ENCODE measurements at places on chromosomes 6 and 20. TPM values are rescaled to one million over a fixed set of nuclear protein-coding genes. Genes with fewer than 3 reads are reported as not detected.

DNA sequence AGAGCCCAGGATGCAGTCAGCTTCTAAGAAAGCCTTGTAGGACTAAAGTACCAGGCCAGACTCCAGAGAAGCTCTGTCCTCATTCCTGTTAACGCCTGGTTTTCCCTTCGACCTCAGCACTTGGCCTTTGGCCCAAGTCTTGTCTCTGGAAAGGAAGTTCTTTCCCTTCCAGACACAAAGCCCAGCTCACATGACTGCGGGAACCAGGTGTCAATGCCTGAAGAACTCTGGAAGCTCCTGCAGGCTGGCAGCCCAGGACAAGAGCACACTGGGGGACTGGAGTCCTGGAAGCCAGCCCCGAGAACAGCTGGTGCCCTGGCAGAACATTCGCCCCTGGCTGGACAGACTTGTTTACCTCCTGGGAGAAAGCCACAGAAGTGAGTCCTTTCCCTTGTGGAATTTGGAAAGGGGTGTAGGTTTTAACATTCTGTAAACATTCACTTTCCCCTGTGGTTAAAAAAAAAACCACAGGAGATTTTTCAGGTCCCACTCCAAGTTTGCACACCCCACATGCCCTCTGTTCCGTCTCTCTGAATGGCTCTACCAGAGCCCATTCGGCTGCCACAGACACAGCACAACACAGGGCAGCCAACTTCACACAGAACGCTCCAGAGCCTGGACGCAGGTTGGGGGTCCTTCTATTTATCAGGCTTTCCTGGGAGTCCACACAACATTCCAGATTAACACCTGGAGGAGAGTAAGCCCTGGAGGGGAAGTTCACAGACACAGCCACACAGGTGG lies 18.1 kb downstream of the ACSS1 start:
- DNase-seq = peak; percentile 84

Gene TOX2
- total RNA-seq = 0.12 TPM

DNA sequence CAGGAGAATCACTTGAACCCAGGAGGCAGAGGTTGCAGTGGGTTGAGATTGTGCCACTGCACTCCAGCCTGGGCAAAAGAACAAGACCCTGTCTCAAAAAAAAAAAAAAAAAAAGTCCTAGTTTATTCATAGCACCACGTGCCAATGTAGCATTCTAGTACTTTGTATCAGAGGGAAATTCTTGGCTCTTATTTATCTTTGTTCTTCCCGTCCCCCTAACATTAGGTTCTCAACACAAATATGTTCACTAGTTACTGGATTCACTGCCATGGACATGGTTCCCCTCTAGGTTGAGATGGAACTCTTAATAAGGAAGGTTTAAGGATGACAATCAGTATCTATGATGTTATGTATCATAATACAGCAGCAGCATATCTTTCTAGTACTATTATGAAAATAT lies 178.5 kb downstream of the KIF6 start:
- DNase-seq = no peak

GRCh38 chr20:23640018-23640601 lies 2.4 kb upstream of the CST3 start:
- DNase-seq = no peak

Gene NAPB
- total RNA-seq = 3.1 TPM

DNA sequence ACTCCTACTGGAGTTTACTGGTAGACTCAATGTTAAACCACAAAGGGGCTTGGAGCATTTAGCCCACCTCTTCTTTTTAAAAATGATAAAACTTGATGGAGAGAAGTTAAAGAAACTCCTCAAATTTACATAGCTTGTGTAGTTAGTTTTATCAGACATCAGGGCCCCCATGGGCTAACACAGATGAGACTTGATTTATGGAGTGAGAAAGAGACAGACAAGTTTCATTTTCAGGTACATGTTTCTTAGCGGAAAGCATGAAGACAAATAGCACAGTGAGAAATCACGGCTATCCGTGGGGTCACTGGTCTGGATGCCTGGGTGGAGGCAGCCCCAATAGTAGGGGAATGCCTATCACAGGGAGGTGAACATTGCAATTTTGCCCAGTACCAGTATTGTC lies 173.6 kb downstream of the TFAP2B start:
- DNase-seq = no peak

- DNase-seq = no peak
These were observed 26.3 kb upstream of the FAM50B start for GRCh38 chr6:3822747-3823445.

- no peak for DNase-seq
These were observed 150.8 kb upstream of the RNF24 start for GRCh38 chr20:4165984-4166725.

DNA sequence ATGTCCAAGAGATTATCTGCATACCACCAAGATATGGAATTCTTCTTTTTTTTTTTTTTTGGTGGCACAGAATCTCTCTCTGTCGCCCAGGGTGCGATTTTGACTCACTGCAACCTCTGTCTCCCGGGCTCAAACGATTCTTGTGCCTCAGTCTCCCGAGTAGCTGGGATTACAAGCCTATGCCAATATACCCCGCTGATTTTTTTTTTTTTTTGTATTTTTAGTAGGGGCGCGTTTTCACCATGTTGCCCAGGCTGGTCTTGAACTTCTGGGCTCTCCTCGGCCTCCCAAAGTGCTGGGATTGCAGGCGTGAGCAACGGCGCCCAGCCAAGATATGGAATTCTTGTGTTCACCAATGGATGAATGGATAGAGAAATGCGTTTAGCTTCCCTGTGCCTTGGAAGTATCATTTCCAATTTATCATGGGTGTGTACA lies 31.0 kb downstream of the POM121L2 start:
- peak; percentile 46 for DNase-seq

- DNase-seq = no peak
These were observed 93.0 kb downstream of the TBC1D7 start for GRCh38 chr6:13235339-13235738.

DNA sequence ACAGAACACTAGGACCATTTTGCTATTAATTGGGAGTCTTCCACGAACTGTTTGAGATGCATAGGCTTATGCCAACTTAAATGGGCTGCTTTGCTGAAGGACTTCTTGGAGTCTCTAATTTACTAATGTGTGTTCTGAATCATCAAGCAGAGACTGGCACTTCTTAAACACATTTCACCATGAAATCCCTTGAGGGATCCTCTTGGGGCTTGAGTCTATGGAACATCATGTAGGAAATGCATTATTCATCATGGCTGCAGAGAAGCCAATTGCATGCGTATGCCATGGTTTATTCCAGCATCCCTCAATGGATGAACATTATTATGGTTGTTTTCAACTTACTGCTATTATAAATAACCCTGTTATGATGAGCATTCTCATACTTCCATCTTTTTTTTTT lies 73.4 kb downstream of the FGD2 start:
- no peak for DNase-seq

DNA sequence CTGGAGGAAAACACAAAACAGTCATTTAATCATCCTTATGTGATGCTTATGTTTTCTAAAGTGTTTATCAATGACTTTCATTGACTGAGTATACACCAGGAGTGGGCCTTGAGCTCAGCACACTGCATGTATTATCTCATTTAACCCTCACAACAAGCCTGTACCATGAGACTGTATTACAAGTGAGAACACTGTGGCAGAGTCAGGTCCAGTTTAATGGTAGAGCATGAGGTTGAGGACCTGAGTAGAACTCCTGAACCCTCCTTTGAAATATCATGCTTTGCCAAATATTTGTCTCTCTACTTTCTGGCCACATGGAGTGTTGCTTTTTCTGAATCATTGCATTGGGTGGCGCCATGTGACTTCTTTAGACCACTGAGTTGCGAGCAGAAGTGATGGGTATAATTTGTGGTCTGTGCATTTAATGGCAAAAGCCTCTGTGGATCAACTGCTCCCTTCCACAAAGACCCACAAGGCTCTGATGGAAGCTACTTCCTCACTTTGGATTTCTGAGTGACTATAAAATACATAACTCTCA lies 65.0 kb upstream of the SIRPG start:
- no peak for DNase-seq

DNA sequence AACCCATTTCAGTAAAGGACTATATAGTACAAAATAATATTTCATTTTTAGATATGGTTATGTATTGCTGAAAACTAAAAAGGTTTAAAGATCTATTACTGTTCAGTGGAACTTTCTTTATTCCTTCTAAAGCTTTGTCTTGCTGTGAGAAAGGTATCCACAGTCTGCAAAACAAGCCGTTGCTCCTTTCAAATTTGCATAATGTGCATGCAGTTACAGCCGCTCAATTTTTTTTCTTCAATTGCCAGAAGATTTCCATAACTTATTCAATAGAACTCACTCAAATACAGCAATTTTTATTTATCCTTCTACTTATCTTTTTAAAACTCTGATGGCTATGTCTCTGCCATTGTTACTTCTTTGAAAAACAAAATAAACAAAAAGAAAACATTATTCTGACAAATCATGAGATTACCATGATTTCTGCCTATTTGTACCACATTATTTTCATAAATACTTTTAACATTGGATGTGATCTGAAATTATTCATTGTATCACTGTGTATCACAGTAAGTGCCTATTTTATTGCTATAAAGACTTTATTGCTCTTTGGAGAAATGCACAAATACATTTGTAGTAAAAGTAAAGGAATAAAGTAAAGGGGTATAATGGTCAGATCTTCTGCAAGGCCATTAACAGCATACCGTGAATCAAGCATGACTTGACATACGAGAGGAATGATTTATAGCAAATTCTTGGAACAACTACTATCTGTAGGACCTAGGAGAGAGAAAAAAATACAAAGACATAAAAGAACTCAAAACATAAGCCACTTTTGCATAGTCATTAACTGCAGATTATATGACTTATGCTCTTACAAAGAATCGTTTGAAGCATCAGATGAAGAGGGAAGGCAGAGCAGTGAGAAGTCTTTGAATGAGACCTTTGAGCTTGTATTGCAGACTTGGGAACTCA lies 29.6 kb upstream of the HBS1L start:
- no peak for DNase-seq

DNA sequence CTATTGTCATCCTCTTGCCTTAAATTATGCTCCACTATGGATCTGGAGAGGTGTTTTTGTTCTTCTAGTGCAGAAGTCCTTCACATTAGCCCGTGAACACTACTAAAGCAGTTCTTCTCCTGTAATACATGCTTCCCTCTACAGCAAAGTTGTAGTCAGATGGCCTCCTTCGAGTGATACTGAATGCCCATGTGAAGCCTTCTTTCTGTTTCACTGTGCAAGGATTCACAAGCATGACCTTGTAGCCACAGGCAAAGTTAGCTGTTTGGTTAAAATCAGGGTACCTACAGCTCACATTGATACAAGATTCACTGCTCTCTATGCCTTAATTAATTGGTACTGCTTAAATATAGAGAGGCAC lies 47.6 kb downstream of the ARHGAP18 start:
- DNase-seq = no peak

Gene CLPSL1
- not detected for total RNA-seq

DNA sequence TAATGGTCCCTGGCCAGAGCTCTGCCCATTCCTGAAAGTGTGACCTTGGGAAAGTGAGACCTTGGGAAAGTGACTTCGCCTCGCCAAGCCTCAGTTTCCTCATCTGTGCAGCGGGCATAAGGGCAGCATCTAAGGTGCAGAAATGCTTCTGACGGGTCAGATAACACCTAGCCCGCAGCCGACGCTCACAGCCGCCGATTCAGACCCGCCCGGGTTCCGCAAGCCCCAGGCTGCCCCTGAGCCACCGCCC lies 486 bp downstream of the FKBP1A start:
- DNase-seq = no peak

DNA sequence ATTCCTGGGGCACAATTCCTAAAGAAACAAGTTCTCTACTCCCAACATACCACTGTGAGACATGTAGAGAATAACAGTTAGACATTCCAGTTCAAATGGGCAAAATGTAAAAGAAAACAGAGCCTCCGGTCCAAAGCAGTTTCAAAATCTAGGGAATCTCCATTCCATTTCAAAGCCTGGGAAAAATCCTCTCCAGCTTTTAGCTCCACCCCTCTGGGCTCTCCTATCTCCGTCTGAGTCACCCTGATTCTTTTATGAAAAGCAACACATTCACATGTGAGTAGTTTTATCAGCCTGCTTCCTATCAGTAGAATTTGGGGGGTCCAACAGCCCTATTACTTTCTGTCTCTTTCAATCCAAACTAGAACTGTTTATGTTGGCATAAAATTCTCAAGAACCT lies 3.7 kb downstream of the CSNK2A1 start:
- DNase-seq = no peak

DNA sequence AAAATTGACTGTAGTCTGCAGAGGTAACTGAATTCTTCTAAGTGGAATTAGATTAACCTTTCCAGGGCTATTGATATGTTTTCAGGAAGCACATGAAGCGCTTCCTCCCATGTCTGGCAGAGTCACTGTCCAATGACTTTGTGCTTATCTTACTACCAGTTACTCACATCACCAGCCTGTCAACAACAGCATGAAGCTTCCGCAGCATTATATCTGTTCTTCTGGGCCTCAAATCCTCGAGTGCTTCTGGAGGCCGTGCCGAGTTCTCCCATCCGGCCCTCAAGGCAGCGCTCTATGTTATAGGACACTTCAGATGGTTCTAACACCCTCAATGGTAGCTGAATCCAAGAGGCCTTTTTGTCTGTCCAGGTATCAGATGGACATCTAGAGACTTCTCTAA lies 33.2 kb downstream of the PSMG4 start:
- DNase-seq = no peak

Gene RBPJL
- not detected for total RNA-seq

DNA sequence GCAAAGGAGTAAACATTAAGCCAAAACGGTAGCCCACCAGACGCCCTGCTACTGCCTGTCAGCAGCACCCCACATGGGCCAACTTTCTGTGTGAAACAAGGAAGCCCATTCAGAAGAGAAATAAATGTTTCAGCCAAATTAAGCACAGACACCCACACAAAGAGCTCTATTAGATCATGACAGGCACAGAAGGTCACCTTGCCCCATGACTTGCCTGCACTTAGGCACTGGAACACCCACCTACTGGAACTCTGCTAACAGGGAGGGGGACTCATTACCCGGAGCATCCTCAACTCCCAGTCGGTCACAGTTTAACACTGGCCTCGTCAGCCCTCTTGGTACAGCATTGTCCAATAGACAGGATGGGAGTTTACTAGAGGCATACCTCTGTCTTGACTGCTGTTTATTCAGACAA lies 31.8 kb downstream of the GFOD1 start:
- DNase-seq = no peak
